Sigmoid colon (tissue), 7 donors: ENCODE measurements at places on chromosomes 1 and 21. TPM values are rescaled to one million over a fixed set of nuclear protein-coding genes. Genes with fewer than 3 reads are reported as not detected.

GRCh38 chr1:226938903-226939437 lies 1.1 kb upstream of the COQ8A start:
- DNase-seq = no peak

DNA sequence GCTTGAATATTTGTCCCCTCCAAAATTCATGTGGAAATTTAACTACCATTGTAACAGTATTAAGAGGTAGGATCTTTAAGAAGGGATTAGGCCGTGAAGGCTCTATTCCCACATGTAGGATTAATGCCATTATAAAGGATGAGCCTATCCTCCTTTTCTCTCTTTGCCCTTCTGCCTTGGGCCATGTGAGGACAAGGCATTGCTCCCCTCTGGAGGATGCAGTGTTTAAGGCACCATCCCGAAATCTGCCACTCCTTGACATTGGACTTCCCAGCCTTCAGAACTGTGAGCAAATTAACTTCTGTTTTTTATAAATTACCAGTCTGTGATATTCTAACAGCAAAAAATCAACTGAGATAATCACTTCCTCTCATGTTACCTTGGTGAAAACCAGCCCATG lies 124.4 kb downstream of the TOMM20 start:
- DNase-seq = peak; percentile 9

The CLCA4 gene
- total RNA-seq = not detected

- peak; percentile 95 for DNase-seq
These were observed 13.8 kb downstream of the HEYL start for GRCh38 chr1:39625462-39626273.

- no peak for DNase-seq
These were observed 63.0 kb downstream of the RAP1GAP start for GRCh38 chr1:21605964-21606705.

The RHEX gene
- total RNA-seq = 3.6 TPM

GRCh38 chr1:7022058-7022457 lies 236.8 kb downstream of the CAMTA1 start:
- no peak for DNase-seq

DNA sequence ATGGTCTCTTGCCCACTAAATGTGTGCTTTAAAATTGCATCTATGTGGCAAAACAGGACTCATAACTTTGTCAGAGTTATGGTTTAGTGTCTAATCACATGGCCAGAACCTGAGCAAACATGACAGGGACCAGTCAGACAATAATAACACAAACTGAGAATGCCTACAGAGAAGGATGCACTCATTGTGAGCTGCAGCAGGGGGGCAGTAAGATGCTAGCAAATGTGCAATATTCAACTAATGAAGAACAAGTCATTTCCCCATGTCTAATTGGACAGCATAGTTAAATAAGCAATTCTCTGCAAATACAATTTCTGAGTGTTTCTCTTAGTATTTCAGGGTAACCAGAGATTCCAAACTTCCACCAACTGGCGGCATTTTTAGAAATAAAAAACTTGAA lies 30.8 kb downstream of the SPAG17 start:
- DNase-seq = no peak

DNA sequence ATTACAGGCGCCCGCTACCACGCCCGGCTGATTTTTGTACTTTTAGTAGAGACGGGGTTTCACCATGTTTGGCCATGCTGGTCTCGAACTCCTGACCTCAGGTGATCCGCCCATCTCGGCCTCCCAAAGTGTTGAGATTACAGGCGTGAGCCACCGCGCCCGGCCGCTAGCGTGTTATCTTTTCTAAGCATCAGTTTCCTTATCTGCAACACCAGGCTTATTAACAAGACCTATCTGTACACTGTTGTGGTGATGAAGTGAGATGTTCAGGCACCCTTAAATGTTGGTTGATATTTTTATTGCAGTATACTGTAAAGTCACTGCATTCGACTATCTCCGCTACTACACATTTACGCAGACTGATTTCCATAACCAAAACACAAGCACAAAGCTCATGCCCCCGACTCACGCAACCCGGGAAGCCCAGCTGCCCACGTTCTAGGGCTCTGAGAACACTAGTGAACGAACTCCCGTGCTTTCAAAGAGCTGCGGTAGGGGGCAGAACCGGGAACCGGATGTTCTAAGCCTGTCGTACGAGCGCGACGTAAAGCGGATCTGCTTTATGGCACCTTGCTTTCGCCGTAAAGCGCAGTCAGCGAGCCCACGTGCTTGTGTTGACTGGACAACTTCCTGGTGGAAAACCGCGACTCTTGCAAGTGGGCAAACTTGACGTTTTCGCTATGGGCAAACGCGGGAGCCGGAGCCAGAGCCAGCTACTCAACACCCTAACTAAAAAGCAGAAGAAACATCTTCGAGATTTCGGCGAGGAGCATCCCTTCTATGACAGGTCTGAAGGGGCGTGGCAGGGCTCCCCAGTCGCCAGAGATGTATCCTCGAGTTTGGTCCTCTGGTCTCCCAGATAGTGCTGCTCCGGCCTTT lies at the start of gene UTP25:
TSS of gene UTP25 (plus strand) at position 589 of the 879 bp plus-strand sequence. CDS start at position 681, 92 bp downstream.
- DNase-seq = peak; percentile 95

- no peak for DNase-seq
These were observed 76.6 kb downstream of the LYST start for GRCh38 chr1:235790123-235790522.

The OR6K6 gene
- not detected for total RNA-seq

GRCh38 chr1:157971769-157972168 lies 21.7 kb upstream of the KIRREL1 start:
- DNase-seq = no peak

The OR2M3 gene
- not detected for total RNA-seq

- no peak for DNase-seq
These were observed 24.9 kb upstream of the TMEM52 start for GRCh38 chr1:1943834-1944570.

The CA14 gene
- 1.4 TPM for total RNA-seq

The RNU5D-1 gene
- not detected for total RNA-seq

- DNase-seq = no peak
These were observed 22.9 kb downstream of the RRP1 start for GRCh38 chr21:43812139-43812821.

DNA sequence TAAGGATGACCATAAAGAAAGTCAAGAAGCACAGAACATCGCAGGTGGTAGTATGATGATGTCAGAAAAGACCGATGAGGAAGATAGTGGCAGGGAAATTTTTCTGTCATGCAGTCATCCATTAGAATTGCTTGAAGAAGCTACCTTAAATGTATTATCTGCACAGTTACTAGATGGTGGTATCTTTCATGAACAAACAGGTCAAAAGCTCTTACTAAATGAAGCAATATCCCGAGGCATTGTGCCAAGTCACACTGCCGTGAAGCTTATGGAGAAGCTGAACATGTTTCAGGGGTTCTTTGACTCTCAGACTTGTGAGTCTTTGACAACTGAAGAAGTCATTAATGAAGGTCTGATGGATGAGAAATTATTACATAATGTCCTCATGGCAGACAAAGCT lies 128.8 kb downstream of the MACF1 start:
- peak; percentile 74 for DNase-seq

- no peak for DNase-seq
These were observed 305.4 kb downstream of the DISC1 start for GRCh38 chr1:231931846-231932454.

DNA sequence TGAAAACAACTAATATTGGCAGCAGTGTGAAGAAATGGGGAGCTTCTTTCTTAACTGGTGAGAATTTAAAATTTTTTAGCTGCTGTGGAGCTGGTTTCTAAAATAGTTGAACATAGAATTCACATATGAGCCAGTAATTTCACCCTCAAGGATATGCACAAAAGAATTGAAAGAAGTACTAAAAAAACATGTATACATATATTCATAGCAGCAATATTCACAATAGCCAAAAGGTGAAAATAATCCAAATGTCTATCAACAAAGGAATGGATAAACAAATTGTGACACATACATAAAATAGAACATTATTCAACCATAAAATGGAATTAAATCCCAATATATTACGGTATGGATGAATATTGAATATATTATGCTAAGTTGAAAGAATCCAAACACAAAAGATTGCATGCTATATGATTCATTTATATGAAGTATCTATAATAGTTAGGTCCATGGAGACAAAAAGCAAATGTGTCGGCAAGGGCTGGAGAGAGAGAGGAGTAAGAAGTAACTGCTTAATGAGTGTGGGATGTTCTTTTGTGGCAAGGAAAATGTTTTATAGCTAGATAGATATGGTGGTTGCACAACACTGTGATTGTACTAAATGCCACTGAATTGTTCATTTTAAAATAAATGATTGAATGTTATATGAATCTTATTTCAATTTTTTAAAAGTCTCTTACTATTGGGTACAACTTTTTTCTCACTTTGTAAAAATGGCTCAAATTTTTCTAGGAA lies 14.8 kb upstream of the COL11A1 start:
- DNase-seq = no peak

DNA sequence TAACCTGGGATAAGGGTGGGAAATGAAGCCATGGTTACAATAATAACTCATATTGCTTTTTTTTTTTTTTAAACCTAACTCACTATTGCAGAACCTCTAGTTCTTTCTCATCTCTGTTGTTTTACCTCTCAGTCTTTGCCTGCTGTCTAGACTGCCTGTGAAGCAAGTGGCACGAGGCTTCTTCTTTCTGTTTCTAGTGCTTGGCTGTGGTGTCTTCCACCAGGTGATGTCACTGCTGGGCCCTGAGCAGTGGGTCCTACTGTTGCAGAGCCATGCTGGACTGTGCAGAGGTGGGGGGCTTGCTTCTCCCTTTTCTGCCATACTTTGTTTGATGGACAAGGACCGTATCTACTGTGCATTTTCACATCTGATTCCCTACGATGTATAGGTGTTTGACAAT lies 51.7 kb downstream of the ZNF326 start:
- no peak for DNase-seq

DNA sequence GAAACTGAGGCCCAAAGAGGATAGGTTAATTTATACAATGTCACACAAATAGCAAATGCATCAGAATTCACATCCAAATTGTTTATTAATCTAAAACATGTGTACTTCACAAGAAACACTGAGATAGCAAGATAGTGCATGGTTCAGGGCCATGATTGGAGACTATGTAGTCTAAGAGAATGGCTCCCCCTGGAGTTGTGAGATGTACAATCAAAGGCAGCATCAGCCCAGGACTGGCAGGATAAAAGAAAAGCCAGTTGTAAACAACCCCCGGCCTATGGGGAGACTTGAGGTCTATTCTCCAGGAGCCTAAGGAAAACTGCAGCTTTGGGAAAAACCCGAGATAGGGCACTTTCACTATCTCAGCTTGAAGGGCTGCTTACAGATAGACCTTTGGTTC lies 511.0 kb downstream of the OMA1 start:
- no peak for DNase-seq

GRCh38 chr1:236185687-236186086 lies 43.3 kb downstream of the GPR137B start:
- DNase-seq = no peak

The PRAMEF25 gene
- total RNA-seq = not detected

The MYOG gene
- total RNA-seq = not detected

The GPATCH2 gene
- total RNA-seq = 17.4 TPM

DNA sequence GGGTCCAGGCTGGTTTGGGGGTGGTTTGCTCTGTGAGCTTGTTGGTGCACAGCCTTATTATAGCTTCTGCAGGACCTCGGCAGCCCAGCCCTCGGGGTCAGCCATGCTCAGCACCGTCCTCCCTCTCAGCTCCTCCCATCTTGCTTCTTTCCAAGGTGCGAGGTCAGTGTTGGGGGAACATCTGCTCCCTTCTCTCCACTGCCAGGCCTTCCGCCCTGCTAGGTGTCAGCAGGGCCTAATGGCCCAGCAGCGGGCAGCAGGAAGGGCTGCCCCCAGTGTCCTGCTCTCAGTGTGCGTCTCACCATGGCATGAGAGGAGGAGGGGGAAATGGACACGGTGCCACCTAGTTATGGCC lies 36.5 kb upstream of the LRRC3 start:
- DNase-seq = peak; percentile 22

The PCP4L1 gene
- 15.2 TPM for total RNA-seq
